ENCODE measurements at places on chromosomes 11 and 22. TPM values are rescaled to one million over a fixed set of nuclear protein-coding genes. Genes with fewer than 3 reads are reported as not detected.

DNA sequence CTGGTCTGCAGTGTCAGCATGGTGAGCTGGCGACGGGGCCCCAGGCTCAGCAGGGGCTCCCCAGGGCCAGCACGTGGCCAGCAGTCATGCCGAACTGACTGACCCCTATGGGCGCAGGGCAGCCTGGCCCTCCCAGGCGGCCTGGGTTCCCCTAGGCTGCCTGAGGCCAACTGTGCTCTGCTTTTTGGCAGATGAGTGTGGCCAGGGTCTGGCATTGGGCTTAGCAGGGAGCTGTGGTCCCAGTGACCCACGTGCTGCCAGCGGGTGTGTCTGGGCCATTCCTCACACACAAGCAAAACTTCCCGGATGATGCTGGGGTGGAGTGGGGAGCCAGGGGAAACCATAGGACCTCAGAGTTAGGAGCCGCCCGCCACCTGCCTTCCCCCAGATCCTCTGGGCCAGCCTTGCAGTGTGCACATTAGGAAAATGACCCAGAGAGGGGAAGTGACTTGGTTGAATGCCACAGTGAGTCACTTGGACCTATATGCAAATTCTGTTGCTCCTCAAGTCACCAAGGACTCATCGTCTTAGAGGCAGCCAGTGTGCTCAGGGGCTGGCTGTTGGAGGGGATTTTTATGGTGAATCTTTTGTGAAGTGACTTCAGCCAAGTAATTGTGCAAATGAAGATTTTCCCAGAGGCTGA, 6.5 kb downstream of the ADORA2A start:
- DNase-seq: no peak

DNA sequence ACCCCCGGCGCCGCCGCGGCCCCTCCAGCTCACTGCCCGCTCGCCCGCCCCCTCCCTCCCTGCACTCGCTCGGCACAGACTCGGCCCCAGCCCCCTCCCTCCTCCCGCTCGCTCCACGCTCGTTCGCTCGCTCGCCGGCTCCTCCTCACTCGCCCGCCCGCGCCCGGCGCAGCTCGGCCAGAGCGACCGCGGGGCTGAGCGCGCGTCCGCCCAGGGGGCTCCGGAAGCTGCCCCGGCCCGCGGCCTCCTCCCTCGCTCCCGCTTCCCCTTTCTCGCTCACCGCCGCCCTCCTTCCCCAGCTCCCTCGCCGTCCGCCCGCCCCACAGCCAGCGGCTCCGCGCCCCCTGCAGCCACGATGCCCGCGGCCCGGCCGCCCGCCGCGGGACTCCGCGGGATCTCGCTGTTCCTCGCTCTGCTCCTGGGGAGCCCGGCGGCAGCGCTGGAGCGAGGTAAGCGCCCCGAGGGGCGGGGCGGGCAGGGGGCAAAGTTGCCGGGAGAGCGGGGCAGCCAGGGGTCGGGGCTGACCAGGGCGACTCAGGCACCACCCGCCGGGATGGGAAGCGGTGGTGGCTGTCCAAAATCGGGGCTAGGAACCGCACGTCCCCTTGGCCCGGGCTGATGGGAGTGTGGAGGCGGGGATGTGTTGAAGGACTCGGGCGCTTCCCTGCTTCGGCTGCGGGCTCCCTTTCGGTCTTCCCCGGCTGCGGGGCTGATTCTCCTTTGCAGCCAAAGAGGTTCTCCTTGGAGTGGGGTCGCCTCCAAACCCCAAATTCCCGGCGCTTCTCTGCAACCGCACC, at the start of gene SEZ6L:
TSS of gene SEZ6L (plus strand) at position 148 of the 797 bp plus-strand sequence. CDS start at position 356, 208 bp downstream.
- DNase-seq: no peak

- no peak for DNase-seq
These were observed 8.3 kb downstream of the ST3GAL4 start for GRCh38 chr11:126363706-126364248.

ISX gene
- not detected for total RNA-seq

HMGXB4 gene
- 47.0 TPM for total RNA-seq

DNA sequence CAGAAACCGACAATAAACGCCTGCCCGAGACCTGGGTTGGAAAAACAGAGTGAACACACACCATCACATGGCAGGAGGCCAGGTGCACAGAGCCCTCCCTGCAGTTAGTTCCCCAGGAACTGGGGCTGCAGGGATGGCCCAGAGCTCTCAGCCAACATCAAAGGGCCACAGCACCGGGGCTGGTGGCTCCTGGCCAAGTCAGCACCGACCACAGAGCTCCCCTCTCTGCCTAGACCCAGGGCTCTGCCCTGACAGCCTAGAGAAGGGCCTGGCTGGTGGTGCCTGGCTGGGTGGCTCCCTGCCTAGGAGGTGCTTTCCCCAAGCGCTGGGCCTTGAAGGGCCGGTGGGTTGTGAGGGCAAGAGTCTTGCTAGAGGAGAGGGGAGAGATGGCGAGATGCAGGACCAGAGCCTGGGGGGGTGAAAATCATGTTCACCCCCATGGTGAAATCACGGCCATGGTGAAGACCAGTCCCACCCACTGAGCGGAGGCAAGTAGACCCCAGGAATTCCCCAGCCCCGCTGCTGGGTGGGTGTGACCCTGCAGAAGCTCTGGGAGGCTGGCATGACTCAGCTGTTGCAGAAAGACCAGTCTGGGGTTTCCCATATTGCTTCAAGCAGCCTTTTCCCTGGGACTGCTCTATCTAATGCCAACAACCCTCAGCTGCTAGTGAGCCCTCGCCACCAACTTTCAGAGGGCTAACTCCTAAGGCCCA, 7.2 kb upstream of the BID start:
- peak; percentile 29 for DNase-seq

TBX1 gene
- total RNA-seq: not detected

GRCh38 chr22:41411021-41411851, 29.5 kb downstream of the TEF start:
- DNase-seq: no peak

- DNase-seq: no peak
These were observed 78.6 kb downstream of the RTL6 start for GRCh38 chr22:44419429-44419828.

CTSW gene
- 193 TPM for total RNA-seq

DAGLA gene
- 0.06 TPM for total RNA-seq
